Dermis microvascular lymphatic vessel endothelial cell (primary cell): ENCODE measurements at places on chromosomes 5 and 9. TPM values are rescaled to one million over a fixed set of nuclear protein-coding genes. Genes with fewer than 3 reads are reported as not detected.

Gene HTR1A
- total RNA-seq = not detected in 2 replicates

Gene IFNK
- not detected in 2 replicates for total RNA-seq

Gene ORM2
- total RNA-seq = not detected in 2 replicates

Gene SEMA6A
- total RNA-seq = 11.8 and 51.1 TPM in 2 replicates

Gene STPG3
- total RNA-seq = not detected in 2 replicates

Gene CDH10
- total RNA-seq = under 0.01 TPM in 1 of 2 replicates, not detected in the other

Gene PITX1
- under 0.01 TPM in 1 of 2 replicates, not detected in the other for total RNA-seq

Gene DEPDC1B
- 4.4 and 9.9 TPM in 2 replicates for total RNA-seq

Gene NR5A1
- not detected in 2 replicates for total RNA-seq

Gene S1PR3
- total RNA-seq = 0.63 and 1.2 TPM in 2 replicates

Gene MAPKAP1
- 44.9 and 55.9 TPM in 2 replicates for total RNA-seq

Gene PDGFRB
- 5.0 and 14.3 TPM in 2 replicates for total RNA-seq

Gene MORN5
- total RNA-seq = not detected in 2 replicates

Gene PCDHGA9
- 1.4 and 2.4 TPM in 2 replicates for total RNA-seq

Gene DRD1
- total RNA-seq = not detected in 2 replicates

Gene CCL28
- 1.2 and 2.1 TPM in 2 replicates for total RNA-seq

Gene FOXI1
- not detected in 2 replicates for total RNA-seq

Gene EXOSC3
- 16.7 and 26.0 TPM in 2 replicates for total RNA-seq

Gene CETN3
- 2.9 and 4.1 TPM in 2 replicates for total RNA-seq

Gene PTPN3
- total RNA-seq = 2.1 and 5.3 TPM in 2 replicates

Gene SLC6A7
- not detected in 2 replicates for total RNA-seq

Gene FBXO38
- total RNA-seq = 37.7 and 40.8 TPM in 2 replicates

Gene NUP214
- 7.6 and 10.2 TPM in 2 replicates for total RNA-seq

Gene CFAP77
- total RNA-seq = 0.13 TPM in 1 of 2 replicates, not detected in the other

Gene LVRN
- 0.13 and 0.25 TPM in 2 replicates for total RNA-seq

Gene TRIP13
- 8.7 and 19.4 TPM in 2 replicates for total RNA-seq

Gene SPATA31E1
- not detected in 2 replicates for total RNA-seq

Gene DMGDH
- total RNA-seq = 0.51 and 0.76 TPM in 2 replicates

Gene INSL4
- total RNA-seq = not detected in 2 replicates

Gene INSL6
- not detected in 2 replicates for total RNA-seq

Gene PPP3R2
- total RNA-seq = not detected in 2 replicates

Gene LCN9
- not detected in 2 replicates for total RNA-seq

Gene LOX
- 52.9 and 75.7 TPM in 2 replicates for total RNA-seq

Gene TMEFF1
- total RNA-seq = 7.1 and 12.9 TPM in 2 replicates

Gene PCDHGB1
- 0.39 and 1.1 TPM in 2 replicates for total RNA-seq

Gene WDR38
- not detected in 2 replicates for total RNA-seq

Gene LECT2
- total RNA-seq = not detected in 2 replicates

Gene PCDHA12
- total RNA-seq = under 0.01 TPM in 1 of 2 replicates, not detected in the other

Gene ALDOB
- 0.13 and 0.25 TPM in 2 replicates for total RNA-seq
